ENCODE measurements at places on chromosomes 2 and 18. TPM values are rescaled to one million over a fixed set of nuclear protein-coding genes. Genes with fewer than 3 reads are reported as not detected.

DNA sequence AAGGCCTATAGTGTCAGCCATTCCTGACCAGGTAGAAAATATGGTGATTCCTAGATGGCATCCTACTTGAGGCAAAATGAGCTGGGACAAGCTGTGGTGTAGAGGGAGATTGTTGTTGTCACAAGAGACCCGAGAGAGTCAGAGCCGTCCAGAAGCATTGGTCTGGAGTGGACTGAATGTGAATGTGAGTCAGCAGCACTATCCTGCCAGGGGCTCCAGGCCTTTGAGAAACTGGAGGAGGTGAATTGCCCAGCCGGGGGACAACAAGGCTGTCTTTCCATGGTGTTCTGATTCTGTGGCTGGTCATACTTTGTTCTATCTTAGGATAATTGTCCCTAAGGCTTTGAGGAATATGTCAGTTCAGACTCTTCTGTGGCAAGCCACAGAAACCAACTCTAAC, 29.4 kb upstream of the EIF2AK3 start:
- no peak for DNase-seq

- no peak for DNase-seq
These were observed 274.6 kb downstream of the ETAA1 start for GRCh38 chr2:67671464-67672450.

DNA sequence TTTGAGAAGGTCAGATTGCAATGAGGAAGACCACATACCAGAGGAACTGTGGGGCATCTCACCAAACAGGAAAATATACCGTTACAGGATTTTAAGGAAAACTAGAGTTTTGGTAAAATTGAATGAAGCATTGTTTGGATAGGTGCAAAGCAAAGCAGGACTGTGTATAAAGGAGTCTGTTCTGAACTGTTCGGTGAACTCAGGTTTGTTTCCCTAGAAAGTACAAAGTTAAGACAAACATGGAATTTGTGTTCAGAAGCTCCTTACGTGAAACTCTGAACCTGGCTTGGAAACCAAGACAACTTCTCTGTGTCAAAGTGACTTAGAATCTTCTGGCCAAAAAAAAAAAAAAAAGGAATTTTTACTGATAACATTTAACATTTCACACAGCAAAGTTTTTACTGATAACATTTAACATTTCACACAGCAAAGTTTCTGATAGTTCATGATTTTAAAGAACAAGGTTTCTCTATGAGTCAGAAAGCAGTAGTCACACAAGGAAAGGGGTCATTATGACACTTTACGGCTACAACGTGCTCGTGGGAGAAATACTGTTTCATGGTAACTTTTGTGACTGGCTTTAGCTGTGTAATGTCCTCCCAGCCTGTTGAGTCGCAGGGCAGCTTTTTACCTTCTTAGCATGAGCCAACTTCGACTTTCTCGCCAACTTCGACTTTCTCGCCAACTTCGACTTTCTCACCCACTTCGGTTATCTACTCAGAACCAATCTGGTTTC, 21.2 kb upstream of the TET3 start:
- DNase-seq: no peak

- no peak for DNase-seq
These were observed 252.1 kb downstream of the SLC8A1 start for GRCh38 chr2:40199771-40200170.

- no peak for DNase-seq
These were observed 602.4 kb upstream of the RAB6C start for GRCh38 chr2:129377078-129377469.

Gene ADRA2B
- under 0.01 TPM for total RNA-seq

Gene SKOR2
- total RNA-seq: not detected

Gene MARCHF7
- 92.3 TPM for total RNA-seq

DNA sequence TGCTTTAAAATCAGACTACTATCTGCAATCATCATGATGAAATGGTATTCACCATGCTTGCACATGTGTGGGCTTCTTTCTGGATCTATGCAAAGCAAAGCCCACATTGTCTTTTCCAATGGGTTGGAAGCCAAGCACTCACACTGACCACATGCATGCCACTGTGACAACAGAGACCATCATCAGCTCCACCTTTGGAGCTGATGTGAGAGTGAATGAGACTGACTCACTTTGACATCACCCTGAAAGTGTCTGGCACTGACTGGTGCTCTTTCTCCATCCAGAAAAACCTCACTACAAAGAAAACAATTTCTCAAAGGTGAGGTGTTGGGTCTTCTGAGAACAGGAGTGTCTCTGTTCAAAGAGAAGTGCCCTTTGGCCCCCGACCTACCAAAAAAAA, 4.7 kb downstream of the MYO5B start:
- no peak for DNase-seq

DNA sequence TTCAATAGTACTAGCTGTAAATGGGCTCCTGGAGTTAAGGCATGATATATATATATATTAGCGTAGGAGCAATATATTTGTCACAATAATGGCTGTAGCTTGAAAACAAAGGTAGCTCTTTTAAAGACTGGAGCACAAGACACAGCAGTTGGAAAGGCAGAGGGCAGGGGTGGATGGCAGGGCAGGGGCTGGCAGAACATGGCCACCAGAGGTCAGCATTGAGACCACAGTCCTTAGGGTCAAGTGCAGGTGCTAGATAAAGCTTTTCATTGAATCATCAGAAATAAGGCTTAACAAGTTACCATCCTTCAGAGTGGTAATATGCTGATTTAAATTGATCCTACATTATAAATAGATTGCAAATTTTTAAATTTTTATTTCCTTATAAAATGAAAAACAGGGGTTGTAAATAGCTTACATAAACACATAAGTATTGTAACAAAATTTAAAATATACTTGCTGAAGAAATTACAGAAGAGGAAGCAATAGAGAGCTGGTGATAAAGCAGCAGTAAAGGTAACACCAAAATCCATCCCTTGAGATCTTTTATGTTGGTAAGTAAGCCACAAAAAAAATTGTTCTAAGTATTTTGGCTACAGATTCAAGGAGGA, 161.2 kb upstream of the PIEZO2 start:
- peak; percentile 53 for DNase-seq

- peak; percentile 4 for DNase-seq
These were observed 102.6 kb upstream of the ITGA4 start for GRCh38 chr2:181354626-181355025.

DNA sequence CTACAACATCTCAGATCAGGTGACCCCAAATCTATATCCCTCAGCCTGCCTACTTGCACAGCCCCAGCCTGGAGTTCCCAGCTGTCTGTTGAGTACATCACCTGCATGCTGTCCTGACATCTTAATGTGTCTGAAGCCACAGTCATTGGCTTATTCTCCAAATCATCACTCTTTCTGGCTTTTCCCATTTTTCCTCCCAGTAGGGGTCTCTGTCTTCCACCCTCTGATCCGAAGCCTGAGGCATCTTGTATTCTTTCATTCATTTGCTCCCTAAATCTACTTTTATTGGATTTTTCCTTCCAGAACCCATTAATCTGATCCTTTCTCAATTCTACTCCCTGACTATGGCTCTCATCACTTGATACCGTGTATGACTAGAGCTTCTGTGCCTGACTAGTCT, 332.9 kb upstream of the DCC start:
- no peak for DNase-seq

- DNase-seq: no peak
These were observed 166.5 kb upstream of the NCK2 start for GRCh38 chr2:105578166-105578565.

Gene POTEI
- total RNA-seq: 0.26 TPM

DNA sequence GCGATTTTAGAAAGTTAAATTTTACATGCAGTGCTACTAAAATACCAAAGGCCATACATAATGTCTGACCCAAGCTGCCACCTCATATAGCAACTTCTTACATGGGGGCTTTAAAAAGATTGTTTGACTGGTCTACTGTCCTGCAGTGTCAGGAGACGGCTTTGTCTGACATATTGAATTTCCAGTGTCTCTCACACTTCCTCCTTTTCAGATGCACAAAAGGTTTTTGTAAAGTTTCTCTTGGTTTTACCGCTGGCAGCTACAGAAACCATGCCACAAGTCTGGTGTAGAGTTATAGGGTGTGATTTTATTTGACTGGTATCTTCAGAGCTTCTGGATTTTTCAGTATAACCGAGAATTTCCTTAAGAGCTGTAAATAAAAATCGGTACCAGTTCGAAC, 1.1 kb upstream of the ASAP2 start:
- no peak for DNase-seq

Gene IL1A
- not detected for total RNA-seq

GRCh38 chr18:64972545-64972944, 778.3 kb upstream of the CDH7 start:
- DNase-seq: no peak

GRCh38 chr18:36265015-36265414, 32.5 kb upstream of the FHOD3 start:
- no peak for DNase-seq

GRCh38 chr2:16729335-16729734, 63.7 kb upstream of the CYRIA start:
- no peak for DNase-seq

GRCh38 chr18:62784338-62784965, 69.1 kb downstream of the PHLPP1 start:
- no peak for DNase-seq

GRCh38 chr2:201279079-201279478, 18.7 kb downstream of the CASP8 start:
- DNase-seq: no peak

Gene EDAR
- not detected for total RNA-seq

Gene NDC80
- total RNA-seq: 6.8 TPM

- no peak for DNase-seq
These were observed 1.1 kb upstream of the SLC66A2 start for GRCh38 chr18:79952456-79952995.

Gene IL36A
- total RNA-seq: not detected

- DNase-seq: no peak
These were observed 7.1 kb downstream of the PKDCC start for GRCh38 chr2:42054714-42055430.

DNA sequence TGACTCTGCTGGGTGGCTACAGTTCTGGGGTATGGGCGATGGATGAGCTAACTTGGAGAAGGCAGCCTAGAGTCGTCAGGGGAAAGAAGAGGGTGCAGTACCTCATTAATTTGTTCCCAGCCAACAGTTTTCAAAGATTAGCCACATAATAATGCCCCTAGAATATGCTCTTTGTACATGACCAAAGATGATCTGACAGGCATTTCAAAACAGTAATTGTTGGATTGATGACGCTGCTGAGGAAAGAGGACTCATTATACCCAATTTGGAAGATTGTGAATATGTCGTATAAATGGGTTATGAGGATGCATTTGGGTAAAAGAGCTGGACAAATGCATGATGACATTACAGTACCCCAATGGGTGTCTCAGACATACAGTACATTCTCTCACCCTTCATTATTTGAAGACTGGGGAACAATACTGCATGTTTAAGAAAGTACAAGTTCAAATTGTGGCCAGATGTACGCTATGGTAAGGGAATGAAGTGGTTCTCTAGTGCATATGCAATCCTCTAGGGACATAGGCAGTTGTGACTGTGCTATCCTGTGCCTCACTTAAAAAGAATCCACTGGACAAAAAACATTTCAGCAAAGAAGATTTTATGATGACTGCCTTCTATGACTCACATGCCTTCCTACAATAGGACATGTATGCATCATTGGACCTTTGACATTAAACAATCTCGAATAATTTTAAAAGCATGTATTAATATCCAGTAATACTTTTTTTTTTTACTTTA, 233.2 kb downstream of the CNTNAP5 start:
- no peak for DNase-seq

DNA sequence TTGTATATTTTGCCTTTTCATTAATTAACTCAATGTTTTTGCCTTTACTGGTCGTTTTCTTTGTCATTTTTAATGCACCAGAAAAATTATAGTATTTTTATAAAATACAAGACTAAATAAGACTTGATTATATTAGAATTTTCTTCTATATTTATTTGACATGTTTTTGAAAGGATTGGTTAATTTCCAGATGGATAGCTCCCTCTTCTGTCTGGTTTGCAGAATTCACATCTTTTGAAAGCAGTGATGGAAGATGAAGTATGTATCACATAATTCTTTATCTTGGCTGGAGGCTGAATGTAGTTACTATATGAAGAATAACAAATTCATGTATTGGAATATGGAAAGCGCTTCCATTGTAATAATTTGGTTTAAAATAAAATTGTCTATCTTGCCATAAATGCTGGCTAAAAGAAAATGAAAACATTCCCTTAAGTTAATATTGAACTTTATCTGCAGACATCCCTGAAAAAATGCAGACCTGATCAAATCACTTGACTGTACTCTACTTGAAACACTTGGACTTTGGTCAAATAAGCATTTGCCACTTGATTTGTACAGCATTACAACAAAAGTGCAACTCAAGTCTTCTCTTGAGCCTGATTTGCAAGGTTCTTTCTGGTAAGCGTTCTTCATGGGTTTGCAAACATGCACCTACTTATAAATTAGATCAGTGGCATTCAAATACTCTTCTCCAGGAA, 86.3 kb upstream of the EFEMP1 start:
- DNase-seq: peak; percentile 76

Measured in dermis microvascular lymphatic vessel endothelial cell (primary cell).